ENCODE measurements at places on chromosomes 5 and 9.

GRCh38 chr5:179865491-179866240, 7.0 kb upstream of the MRNIP start:
- no peaks in the 10 kb centered on the region for H3K27me3 ChIP-seq
- H3K36me3 ChIP-seq, result peaks cover 23% of the 10 kb centered on the region
- peaks cover 2% of the 10 kb centered on the region for H3K4me1 ChIP-seq
- no peak overlapping the region for H3K27ac ChIP-seq
- no peak for DNase-seq

GRCh38 chr5:170571281-170571731, 67.5 kb downstream of the KCNIP1 start:
- H3K36me3 ChIP-seq, result no peaks in the 10 kb centered on the region
- H3K4me1 ChIP-seq, result no peaks in the 10 kb centered on the region

- no peak overlapping the region for H3K27ac ChIP-seq
- H3K4me3 ChIP-seq, result no peak overlapping the region
- no peak for DNase-seq
- H3K27me3 ChIP-seq, result no peaks in the 10 kb centered on the region
- H3K4me1 ChIP-seq, result no peaks in the 10 kb centered on the region
Observed at GRCh38 chr9:86186696-86187095, 72.8 kb downstream of the C9orf153 start.

DNA sequence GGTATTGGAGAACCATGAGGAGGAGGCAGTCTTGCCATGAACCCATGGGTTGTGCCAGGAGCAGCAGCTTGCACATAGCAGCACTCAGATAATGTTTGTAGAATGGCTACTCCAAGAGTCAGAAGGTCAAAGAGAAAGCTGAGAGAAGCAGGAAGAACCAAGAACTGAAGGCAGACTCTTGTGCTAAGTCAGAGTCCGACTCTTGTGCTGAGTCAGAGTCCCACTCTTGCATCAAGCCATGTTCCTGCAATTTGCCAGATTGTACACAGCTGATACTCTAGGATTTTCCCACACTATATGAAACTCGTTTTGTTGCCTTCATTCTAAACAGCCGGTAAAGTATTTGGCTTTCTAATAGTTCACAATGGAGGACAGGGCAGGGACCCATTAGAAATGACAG, 26.2 kb upstream of the HSPA9 start:
- DNase-seq, result no peak
- H3K4me1 ChIP-seq, result peaks cover 10% of the 10 kb centered on the region
- H3K36me3 ChIP-seq, result no peaks in the 10 kb centered on the region

DNA sequence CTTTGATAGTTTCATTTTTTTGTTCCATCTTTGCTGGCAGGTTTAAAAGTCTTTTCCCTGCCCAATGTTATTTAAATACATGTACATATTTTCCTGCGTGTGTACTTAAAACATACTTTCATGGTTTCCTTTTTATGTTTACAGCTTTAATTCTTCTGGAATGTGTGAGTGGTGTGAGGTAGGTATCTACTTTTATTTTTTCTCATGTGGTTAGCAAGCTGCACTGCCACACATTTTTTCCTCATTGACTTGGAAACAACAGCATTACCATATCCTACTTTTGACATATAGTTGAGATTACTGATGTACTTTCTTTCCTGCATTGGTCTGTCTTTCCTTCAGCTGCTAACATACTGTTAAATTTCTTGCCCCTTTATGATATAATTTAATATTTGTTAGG, 51.4 kb upstream of the COL15A1 start:
- H3K4me1 ChIP-seq, result no peaks in the 10 kb centered on the region
- no peak for DNase-seq
- H3K36me3 ChIP-seq, result no peaks in the 10 kb centered on the region
- H3K27ac ChIP-seq, result no peak overlapping the region
- no peak overlapping the region for H3K4me3 ChIP-seq

- no peaks in the 10 kb centered on the region for H3K4me1 ChIP-seq
- H3K4me3 ChIP-seq, result no peak overlapping the region
- H3K36me3 ChIP-seq, result no peaks in the 10 kb centered on the region
- H3K27ac ChIP-seq, result no peak overlapping the region
- H3K27me3 ChIP-seq, result no peaks in the 10 kb centered on the region
Observed at GRCh38 chr9:135575995-135576631, 14.6 kb downstream of the PAEP start.

GRCh38 chr5:142674531-142675469, 11.1 kb downstream of the FGF1 start:
- H3K36me3 ChIP-seq, result no peaks in the 10 kb centered on the region
- H3K27ac ChIP-seq, result no peak overlapping the region
- no peak for DNase-seq

GRCh38 chr5:168819004-168819621, 239.9 kb upstream of the PANK3 start:
- no peak overlapping the region for H3K4me3 ChIP-seq
- no peaks in the 10 kb centered on the region for H3K27me3 ChIP-seq
- no peak for DNase-seq
- H3K4me1 ChIP-seq, result no peaks in the 10 kb centered on the region
- H3K36me3 ChIP-seq, result no peaks in the 10 kb centered on the region

DNA sequence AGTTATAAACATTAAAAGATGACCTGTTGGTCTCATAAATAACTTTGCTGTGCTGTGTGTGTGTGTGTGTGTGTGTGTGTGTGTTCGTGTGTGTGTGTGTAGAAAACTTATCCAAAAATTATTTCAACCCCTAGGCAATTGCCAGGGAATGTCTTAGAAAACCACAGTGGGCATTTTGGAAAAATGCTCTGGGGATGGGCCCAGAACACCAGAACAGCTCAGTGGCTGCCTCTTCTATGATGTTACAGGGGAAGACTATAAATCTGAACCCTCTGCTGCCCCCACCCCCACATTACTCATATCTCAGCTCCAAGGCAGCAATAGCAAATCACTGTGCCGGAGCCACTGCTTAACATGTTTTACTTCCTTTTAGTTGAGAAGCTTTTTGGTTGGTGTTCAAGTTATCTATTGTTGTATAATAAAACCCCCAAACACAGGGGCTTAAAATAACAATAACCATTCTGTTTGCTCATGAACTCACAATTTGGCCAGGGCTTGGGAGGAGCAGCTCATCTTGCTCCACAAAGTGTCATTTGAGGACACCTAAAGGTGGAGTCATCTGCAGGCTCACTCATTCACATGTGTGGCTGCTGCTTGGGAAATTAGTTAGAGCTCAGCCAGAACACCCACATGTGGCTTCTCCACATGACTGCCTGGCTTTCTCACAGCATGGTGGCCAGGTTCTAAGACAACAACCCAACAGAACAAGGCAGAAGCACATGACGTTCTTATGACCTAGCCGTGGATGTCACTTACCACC, 40.4 kb downstream of the ACTBL2 start:
- H3K27ac ChIP-seq, result peak overlapping the region; percentile 23
- H3K36me3 ChIP-seq, result no peaks in the 10 kb centered on the region
- no peaks in the 10 kb centered on the region for H3K27me3 ChIP-seq

Data from keratinocyte (primary cell).